Ureter (tissue), 1 donor: ENCODE measurements at places on chromosomes 4 and X.

DNA sequence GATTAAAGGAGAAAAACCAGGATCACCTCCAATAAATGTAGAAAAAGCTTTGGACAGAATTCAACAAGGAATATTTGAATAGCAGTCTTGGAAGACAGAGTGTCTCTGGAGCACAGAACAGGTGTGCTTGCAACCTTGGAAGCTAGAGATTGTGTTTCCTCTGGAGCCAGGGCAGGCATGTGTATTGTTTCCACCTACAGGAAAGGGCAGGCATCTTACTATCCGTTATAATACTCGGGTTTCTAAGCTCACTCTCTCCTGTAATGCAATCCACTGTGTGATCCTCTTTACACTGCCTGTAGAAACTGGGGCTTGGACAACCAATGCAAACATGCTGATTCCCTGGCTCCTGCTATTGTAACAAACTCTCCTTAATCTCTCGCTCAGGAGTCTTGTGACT, 14.4 kb downstream of the CCDC110 start:
- DNase-seq = no peak

- no peak for DNase-seq
Observed at GRCh38 chr4:61911313-61911756, 711.2 kb downstream of the ADGRL3 start.

DNA sequence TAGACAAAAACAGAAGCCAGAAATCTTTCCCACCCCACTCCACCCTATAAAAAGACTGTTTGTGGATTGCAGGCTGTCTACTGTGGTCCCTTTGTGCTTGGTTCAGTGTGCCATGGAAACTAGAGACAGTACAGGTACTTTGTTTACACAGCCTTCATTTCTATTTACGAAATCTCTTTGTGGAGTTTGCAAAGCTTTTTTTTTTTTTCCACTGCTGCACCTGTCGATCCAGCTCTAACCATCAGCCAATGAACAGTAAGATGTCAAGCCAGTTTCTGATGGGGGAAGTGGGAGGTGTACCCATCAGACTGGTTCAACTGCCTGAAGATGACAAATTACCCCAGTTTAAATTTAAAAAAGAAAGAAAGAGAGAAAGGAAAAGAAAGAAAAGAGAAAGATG, 20.2 kb upstream of the LRBA start:
- peak; percentile 57 for DNase-seq

- DNase-seq = no peak
Observed at GRCh38 chr4:1169691-1170096, 2.7 kb downstream of the SPON2 start.

DNA sequence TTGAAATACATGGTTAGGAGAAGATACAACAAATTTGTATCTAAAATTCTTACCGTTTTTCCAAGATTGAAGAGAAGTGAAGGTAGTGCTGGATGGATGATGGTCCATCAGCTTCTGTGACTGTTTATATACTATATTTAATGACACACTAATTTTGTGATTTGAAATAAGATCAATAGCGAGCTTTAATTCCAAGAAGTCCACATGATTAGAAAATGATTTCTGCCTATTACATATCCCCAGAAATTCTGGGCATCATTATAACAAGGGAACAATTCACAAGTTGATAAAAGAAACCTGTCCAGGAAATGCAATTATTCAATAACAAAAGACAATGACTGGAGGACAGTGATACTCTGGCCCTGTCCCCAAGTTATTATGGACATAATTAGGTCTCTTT, at the start of gene CSN2:
TSS of gene CSN2 (minus strand) at position 101 of the 400 bp plus-strand sequence. CDS start 4,733 bp downstream, outside the sequence.
- no peak for DNase-seq

DNA sequence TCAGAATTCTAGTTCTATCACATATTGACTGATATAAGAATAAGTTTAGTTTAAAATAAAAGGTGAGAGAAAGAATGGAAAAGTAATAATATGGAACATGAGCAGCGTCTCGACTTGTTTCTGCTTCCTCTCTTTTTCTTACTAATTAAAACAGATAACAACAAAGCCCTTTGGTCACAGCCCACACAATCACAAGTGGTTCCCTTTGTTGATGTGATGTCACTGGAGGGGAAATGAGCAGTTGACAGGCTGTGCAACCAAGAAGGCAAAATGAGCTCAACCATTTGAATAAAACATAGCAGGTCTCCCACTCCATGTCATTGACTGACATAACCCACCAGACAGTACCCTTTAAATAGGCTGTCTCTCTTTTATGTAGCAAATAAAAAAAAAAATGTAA, 342.5 kb upstream of the MAGEB2 start:
- no peak for DNase-seq
